Cerebellum (tissue), 4 donors: ENCODE measurements at places on chromosomes 3 and 15. TPM values are rescaled to one million over a fixed set of nuclear protein-coding genes. Genes with fewer than 3 reads are reported as not detected.

IL17RD gene
- total RNA-seq: 29.3 TPM

ZNF80 gene
- 0.09 TPM for total RNA-seq

RARRES1 gene
- 36.5 TPM for total RNA-seq

SAMD7 gene
- total RNA-seq: not detected

CALML4 gene
- total RNA-seq: 6.3 TPM

SLC28A2 gene
- not detected for total RNA-seq

GRCh38 chr15:91865950-91866349 is 12.4 kb downstream of the SLCO3A1 start:
- no peak for DNase-seq

GRCh38 chr3:159229116-159229680 is 427.3 kb downstream of the MFSD1 start:
- DNase-seq: no peak

DNA sequence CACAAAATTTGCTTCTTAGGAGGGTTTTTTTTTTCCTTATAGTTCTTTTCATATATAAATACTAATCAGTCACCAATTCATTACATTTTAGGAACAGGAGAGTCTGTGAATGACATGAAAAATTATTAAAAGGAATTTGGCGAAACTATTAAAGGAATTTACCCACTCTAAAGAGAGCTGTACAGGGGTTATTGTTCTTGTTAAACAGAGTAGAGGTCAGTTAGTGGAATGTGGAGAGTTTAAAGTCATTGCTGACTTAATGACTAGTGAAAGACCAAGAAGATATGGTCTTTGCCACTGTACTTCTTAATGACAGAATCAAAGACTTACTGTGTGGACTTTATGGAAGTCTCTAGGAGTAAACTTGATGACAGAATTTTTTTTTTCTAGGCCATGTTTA is 333.6 kb upstream of the C2CD4B start:
- DNase-seq: no peak

DNA sequence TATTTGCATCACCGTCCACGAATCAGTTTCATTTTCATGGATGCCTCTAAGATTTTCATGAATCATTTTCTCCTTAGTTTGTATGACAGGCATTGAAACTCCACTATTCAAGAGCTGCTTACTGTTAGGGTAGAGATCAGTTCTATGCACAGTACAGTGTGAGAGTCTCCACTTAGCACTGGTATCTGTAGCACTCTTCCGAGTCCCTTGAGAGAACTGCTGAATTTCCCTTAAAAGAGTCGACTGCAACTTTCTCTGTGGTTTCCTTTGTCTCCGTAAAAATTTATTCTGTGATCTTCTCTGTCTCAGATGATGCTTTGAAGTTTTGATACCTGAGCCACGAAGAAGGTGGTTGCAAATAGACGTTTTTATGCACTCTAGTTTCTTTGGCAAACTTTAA is 14.8 kb downstream of the GTPBP8 start:
- no peak for DNase-seq

DNA sequence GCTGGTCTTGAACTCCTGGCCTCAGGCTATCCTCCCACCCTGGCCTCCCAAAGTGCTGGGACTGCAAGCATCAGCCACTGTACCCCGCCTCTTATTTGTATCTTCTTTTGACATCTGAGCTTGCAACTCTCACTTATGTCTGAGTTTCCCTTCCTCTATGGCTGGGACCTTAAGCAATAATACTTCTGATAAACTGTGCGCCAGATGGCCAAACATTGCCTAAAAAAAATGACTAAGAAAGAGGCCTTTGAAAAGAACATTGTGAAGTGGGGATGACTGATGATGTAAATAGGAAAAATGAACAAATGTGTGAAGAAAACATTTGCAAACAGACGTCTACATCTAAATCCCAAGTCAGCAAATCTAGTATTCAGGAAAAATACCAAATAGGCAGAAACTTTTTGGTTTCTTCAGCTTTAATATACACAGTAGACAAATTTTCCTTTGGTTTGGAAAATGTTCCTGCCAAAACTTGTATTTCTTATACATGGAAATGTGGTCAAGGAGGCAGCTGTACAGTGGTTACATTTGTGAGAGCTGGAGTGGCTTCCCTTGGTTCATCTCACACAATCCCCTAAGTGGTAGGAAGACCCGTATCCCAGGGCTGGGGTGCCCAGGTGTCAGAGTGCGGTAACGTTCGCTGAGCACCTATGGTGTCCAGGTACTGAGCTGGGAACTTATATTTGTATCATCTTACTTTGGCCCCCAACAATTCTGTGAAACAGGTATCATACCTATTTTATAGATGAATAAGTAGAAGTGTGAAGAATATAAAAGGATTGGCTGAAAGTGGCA is 11.6 kb upstream of the TFRC start:
- no peak for DNase-seq

DNA sequence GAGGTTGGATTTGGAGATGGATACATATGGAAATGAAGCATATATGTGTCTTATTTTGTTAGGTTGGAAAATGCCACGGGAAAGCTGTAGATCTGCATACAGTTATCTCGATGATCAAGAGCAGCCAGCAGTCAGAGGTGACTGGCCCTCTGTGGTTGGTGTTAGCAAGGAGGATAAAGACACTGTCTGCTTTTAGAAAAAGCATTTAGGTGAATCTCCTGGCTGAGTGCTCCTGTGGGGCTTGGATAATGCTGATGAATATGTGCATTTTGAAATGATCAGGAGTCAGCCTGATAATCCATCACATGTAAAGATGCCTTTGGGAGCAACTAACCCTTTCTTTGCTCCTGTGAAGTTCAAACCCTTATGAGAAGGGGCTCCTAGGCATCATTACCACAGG is 24.9 kb upstream of the GLCE start:
- DNase-seq: no peak

DNA sequence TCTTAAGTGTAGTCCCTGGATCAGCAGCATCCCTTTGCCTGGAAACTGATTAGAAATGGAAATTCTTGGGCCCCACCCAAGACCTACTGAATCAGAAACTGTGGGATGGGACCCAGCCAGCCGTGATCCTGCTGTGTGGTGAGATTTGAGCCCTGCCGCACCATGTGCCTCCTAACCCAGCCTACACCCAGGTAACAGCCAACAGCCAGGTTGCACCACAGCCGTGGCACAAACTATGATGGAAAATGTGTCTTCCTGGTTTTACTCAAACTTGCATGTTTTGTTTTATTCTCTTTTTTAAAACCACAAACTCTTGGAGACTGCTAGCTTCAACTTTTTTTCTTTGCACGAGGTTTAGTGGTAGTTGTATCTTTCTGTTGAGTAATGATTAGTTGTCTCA is 2.6 kb downstream of the LIMD1 start:
- no peak for DNase-seq

DNA sequence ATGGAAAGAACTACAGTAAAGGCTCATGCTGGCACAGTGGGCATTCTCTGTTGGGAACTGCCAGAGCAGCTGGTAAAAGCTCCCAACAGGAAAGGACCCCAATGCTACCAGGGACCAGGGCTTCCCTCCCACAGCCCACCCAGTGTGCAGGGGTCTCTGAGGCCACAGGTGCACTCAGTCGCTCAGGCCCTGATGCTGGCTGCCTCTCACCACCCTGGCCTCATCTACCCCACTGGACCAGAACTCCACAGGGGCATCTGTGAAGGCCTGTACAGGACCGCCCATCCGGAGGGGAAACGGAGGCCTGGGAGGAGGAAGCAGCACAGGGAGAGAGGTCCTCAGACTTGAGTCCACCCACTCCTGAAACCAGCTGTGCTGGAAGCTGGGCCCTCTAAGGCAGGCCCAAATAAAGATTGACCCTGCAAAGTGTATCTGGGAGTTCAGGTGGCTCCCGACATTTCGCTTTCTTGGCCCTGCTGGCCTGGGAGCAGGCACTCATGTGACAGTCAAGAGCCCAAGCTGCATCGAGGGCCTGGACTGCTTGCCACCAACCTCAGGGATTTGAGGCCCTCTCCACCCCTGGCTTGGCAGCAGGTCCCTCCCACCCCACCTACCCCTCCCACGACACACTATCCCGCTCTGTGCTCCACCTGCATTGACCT is 12.7 kb downstream of the KLF15 start:
- no peak for DNase-seq

GRCh38 chr3:158453004-158453403 is 118.0 kb upstream of the MLF1 start:
- no peak for DNase-seq

- no peak for DNase-seq
Measured at GRCh38 chr3:17740721-17741141, 1.7 kb downstream of the TBC1D5 start.

DNA sequence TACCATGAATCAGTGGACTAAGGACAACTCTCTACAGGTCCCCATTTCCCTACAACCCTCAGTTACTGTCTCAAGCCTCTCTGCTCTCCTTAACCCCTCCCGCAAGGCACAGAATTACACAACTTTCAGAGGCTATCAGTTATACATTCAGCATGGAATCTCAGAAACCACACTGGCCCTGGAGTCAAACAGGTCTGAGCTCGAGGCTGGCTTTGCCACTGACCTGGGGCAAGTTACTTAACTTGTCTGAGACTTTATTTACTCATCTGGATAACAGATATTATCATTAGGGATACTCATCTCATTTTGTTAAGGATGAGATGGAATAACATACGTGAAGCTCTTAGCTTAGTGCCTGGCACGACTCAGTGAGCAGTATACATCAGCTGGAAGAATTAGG is 95.2 kb downstream of the WDR76 start:
- no peak for DNase-seq

GRCh38 chr3:38130631-38131065 is 6.3 kb downstream of the ACAA1 start:
- DNase-seq: no peak

GRCh38 chr15:29708519-29708918 is 113.7 kb downstream of the TJP1 start:
- DNase-seq: no peak

GRCh38 chr3:181622365-181622764 is 89.4 kb upstream of the SOX2 start:
- DNase-seq: no peak

DNA sequence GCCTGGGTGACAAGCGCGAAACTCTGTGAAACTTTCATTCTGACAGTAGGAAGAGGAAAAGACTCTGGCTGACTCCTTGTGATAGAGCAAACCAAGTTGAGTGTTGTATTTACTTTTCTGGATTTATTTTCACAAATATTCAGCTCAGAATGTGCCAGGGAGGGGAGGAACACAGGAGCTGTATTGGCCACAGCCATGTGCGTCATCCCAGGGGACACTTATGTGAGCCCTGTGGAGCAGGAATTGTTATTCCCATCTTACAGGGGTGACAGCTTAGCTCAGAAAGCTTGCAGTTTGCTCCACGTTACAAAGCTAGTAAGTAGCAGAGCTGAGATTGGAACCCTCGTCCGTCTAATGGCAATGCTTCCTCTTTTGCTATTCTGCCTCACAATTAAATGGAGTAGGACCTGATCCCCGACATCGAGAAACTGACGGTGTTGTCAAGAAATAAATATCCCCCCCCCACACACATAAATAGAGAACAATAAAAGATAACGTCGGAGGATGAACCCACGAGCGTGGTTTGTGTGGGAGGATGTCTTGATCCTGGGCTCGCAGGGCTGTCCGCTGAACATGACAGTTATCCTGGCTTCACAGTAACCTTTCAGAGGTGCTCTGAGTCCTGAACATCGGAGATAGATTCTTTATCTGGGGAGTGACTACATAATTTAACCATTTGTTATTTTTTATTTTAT is 151.6 kb upstream of the CTDSPL start:
- no peak for DNase-seq

DNA sequence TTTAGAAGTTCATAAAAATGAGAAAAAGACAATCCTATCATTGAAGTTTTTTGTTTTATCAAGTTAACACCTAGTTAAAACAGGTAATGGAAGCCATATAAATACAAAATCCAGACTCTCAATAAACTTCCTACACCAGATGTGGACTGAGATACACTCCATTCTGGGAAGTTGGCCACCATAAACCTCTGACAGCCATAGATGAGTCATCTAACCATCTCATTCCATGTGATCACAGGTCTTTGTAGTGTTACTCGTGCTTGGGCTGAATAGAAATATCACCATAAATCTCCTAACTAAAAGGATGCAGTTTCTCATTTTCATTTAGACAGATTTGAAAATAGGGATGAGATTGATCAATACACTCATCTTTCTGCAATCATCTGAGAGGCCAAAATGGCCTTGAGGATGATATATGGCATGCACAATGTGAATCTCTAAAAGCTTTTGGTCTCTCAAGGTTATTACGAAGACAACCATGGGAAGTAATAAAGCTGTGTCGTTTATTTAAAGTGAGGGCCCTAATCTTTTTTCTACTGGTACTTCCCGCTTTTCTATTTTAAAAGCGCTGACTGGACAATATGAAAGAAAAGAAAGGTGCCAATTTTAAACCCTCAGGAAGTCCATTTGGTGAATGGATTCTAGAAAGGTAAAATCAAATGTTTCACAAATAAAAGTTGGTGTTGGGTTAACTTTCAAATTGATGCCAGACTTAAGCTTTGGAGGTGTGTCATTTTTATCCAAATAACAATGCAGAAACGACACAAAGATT is 155.5 kb downstream of the POLR2M start:
- DNase-seq: no peak

GRCh38 chr15:57035664-57036063 is 117.2 kb downstream of the TCF12 start:
- no peak for DNase-seq
